ENCODE measurements at places on chromosomes 3 and 15.

- DNase-seq = no peak
Observed at GRCh38 chr3:16186086-16186485, 11.6 kb downstream of the GALNT15 start.

DNA sequence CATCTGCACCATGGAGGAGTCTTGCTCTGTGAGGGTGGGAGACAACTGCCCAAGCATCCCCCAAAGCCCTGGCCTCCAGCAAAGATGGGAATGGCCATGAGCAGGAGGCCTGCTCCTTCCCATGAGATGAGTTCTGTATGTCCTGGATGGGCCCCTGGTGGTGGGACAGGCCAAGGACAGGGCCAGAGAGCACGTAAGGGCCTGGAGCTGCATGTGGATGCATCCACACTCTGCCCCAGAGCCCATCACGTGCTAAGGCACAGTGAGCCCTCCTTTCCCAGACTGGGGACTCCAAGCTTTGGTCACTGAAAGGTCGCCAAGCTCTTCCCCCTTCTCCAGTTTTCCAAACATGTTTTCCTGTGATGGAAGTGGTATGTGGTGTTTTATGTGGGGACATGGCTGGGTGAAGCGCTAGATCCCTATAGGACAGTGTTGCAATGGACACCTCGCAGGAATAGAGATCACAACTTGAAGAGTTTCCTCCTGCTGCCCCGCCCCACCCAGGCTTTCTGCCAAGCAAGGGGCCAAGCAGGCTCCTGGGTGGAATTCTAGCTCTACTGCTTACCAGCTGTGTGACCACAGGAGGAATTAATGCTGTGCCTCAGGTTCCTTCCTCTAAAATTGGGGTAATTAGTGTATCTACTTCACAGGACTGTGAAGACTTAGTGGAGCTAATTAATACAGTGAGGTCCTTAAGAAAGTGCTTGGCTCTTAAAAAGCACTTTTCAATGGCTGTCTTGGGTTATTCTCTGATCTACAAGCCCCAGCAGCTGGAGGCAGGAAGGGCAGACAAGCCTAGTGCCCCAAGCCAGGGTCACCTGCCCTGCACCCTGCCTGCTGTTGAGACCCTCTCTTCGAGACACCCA lies 106.4 kb upstream of the RPL32 start:
- no peak for DNase-seq

GRCh38 chr3:141452045-141452444 lies 34.8 kb upstream of the RASA2 start:
- DNase-seq = no peak

DNA sequence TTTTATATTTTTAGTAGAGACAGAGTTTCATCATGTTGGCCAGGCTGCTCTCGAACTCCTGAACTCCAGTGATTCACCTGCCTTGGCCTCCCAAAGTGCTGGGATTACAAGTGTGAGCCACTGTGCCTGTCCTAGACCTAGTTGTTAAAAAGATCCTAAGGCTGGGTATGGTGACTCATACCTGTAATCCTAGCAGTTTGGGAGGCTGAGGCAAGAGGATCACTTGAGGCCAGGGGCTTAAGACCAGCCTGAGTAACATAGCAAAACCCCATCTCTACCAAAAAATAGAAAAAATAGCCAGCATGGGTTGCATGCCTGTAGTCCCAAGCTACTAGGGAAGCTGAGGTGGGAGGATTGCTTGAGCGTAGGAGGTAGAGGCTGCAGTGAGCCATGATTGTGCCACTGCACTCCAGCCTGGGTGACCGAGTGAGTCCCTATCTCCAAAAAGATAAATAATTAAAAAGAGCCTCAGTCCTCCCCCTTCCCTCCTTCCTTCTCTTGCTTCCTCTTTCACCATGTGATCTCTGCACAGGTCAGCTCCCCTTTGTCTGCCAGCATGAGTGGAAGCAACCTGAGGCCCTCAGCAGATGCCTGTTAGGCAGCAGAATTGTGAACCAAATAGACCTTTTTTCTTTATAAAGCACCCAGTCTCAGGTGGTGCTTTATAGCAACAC lies 9.8 kb upstream of the FNDC3B start:
- DNase-seq = no peak

DNA sequence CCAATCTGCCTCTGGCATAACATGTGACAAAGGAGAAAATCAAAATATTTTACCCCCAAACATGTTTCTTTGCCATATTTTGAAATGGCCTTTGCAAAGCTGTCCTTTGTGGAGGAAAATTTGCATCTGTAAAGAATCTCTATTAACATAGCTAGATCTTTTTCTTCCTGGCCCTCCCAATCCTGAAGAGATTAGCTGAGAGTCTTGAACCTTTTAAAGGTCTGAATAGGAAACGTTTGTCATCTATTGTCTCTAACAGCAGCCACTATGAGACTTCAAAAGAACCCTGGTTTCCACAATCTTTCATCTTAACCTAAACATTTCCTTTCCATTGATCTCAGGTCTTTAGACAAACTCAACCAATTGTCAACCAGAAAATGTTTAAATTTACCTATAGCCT lies 520.9 kb upstream of the TGFBR2 start:
- DNase-seq = no peak

DNA sequence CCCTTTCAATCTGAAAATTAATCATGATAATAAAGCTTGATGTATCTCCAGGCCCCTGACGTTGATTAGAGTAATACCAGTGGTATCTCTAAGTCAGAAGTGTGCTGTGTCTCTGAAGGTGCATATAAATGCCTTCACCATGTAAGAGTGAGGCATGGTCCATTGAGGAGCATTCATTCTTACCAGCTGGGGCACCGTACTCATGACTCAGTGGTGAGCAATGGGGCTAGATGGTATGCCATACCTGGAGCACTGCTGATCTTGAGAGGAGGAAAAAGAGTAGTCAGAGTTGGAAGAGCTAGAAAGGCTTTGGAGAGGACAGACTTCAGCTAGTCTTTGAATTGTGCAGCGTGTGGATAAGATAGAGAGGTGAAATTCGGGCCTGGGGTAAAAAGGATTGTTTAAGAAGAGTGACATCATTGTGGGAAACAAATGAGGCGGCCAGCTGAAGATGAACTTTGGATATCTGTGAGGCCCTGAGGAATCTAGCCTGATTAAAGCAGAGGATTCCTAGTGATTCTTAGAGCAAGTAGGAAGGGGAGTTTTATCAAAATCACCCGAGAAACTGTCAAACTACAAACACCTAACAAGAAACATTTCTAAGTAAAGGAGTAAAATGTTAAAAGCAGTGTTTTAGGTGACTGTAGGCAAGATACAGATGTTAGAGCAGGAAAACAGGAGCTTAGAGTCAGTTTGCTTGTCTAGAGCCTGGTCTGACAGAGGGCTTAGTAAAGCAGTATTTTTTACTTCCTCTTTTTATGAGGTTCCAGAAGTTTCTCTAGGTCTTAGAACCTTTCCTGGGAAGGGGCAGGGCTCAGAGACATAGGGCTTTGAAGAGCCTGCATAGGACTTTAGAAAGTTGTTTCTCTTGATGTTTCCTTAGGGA lies 13.6 kb downstream of the TMOD3 start:
- peak; percentile 20 for DNase-seq

- DNase-seq = no peak
Observed at GRCh38 chr3:50406487-50406886, 47.2 kb upstream of the TMEM115 start.

GRCh38 chr3:176351408-176351807 lies 845.9 kb downstream of the TBL1XR1 start:
- DNase-seq = no peak

GRCh38 chr3:183823963-183824362 lies 1.4 kb downstream of the MAP6D1 start:
- DNase-seq = no peak

DNA sequence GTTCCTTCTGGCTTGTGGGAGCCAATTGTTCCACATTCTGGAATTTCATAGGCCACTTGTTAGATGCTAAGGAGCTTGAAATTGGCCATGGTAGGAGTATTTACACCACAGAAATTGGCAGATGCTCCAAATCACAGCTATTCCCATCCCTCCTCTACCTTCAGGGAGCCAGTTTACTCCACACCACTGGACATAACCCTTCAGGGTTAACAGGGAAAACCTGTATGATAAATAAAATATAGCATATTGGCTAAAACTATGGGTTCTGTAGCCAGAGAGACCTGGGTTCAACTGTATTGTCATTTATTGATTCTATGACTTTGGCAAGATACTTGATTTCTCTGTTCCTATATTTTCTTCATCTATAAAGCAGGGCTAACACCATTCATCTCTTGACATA lies 384.2 kb upstream of the PROK2 start:
- no peak for DNase-seq

DNA sequence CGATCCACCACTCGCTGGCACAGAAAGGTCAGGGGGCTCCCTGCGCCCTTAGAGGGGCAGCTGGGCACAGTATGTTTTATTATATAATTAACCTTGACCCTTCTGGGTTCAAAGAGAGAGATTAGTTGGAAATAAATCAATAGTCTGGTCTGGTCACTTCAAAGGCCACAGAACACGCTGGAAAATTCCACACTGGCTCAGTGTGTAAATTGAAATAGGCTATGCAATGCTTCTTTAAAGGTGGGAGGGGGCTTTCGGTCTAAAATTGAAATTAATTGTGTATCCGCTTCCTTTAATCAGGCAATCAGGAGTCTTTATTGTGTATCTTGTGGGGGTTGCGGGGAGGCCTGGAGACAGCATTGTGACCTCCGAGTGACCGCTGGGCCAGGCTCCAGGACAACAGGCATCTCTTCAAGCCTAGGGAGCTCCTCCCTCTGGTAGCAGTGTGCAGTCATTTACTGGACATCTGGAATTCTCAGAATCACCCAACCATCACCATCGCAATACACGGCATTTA lies 8.0 kb downstream of the RNU5B-1 start:
- no peak for DNase-seq

DNA sequence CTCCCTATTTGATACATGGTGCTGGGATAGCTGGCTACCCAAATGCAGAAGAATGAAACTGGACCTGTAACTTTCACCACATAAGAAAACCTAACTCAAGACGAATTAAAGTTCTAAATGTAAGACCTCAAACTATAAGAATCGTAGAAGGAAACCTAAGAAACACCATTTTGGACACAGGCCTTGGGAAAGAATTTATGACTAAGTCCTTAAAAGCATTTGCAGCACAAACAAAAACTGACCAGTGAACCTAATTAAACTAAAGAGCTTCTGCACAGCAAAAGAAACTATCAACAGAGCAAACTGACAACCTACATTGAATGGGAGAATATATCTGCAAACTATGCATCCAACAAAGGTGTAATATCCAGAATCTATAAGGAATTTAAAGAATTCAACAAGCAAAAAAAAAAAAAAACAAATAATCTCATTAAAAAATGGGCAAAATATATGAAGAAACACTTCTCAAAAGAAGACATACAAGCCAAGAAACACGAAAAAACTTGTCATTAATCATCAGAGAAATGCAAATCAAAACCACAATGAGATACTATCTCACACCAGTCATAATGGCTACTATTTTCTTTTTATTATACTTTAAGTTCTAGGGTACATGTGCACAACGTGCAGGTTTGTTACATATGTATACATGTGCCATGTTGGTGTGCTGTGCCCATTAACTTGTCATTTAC lies 37.0 kb downstream of the HDGFL3 start:
- DNase-seq = no peak

DNA sequence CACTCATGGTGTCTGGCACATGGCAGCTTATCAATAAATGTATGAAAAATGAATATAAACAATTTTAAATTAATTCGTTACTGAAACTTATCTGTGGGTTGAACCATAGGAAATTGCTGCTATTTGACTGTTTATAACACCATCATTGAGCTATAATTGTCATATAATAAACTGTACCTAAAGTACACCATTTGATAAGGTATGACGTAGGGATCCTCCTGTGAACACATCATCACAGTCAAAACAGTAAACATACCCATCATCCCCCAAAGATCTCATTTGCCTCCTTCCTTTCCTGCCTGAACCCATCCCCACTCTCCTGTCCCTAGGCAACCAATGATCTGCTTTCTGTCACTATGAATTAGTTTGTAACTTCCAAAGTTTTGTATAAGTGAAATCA lies 151.0 kb upstream of the SLC2A2 start:
- DNase-seq = no peak

Measured in activated CD8-positive, alpha-beta memory T cell treated with anti-CD3 and anti-CD28 coated beads, Interleukin-2, amount 50 U/mL, for 4 hours (primary cell).